ENCODE measurements at places on chromosomes 11 and 22.

DNA sequence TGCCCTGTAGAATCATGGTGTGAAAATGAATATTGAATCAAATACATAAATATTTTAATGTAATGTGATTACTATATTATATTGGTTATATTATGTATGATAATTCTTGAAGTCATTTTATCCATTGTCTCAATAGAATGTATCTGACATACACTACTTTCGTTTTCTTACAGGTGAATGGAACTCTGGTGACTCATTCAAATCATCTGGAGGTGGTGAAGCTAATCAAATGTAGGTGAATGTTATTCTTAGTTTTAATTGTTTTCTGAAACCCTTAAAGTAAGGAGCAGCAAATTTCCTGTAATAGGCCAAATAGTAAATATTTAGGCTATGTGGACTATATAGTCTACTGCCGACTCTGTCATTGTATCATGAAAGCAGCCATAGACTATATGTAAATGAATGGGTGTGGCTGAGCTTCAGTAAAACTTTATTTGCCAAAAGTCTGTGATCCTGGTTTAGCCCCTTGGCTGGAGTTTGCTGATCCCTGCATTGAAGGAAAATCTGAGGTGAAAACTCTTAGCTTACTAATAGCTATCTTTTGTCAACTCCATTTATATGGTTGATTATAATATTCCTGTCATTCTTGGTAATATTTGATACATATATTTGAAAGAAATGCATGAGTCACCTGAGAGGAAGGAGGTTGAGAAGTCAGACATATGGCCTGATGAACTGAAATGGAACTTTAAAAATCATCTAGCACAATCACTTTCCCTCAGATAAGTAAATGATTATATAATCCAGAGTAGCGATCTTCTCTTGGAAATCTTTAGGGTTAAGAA lies 87.2 kb upstream of the GRIK4 start:
- no peak for DNase-seq

DNA sequence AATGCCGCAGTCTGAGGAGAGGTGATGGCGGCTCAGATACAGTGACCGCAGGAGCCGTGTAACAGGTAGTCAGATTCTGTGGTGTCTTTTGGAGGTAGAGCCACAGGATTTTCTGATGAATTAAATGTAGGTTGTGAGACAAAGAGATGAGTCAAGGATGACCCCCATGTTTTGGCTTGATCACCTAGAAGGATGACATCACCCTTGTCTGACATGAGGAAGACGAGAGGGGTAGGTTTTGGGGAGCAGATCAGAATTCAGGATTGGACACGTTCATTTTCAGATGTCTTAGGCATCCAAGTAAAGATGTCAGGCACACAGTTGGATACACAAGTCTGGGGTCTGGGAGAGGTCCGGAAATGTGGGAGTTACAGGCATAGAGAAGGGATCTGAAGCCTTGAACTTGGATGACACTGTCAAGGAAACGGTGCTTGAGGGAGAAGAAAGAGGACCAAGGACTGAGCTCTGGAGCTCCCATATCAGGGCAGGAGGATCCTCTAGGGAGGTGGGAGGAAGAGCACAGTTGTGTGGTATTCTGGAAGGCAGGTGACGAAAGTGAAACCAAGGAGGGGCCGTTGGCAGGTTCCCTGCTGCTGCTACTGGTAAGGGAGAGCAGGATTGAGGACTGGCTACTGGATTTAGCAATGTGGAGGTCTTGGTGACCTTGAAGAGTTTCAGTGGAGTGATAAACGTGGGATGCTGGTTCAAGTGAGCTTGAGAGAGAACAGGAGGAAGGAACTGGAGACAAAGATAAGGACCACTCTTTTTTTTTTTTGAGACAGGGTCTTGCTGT lies 12.6 kb upstream of the GDPD5 start:
- DNase-seq, result no peak

DNA sequence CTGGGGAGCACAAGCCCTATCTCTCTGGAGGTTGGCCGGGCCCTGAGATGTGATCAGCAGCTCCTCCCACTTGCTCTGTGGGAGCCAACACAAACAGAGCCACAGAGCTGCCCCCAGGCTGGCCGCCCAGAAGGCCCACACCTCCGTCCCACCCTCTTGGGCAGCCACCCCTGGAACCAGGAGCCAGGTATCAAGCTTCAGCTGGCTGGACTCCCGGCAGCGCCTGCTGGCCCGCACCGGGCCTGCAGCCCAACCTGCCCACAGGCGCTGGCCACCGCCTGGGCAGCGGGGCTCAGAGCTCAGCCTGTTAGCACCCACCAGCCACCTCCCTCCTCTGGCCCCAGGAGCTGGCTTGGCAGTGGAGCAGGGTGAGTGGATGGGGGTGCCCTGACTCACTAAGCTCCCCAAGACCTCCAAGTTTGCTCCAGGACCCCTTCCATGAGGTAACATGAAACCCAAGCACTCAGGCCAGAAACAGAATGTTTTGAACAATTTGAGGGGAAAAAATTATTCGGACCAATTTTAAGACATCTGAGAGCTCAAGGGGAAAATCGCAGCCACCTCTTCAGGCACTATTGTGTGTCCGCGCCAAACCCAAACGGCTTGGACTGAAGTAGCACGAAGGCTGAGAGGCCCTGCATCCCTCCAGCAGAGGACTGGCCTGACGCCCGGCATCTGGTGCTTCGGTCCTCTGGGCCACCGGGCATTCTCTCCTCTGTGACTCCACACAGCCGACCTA lies 450.8 kb downstream of the SOX6 start:
- DNase-seq, result no peak

GRCh38 chr11:19055016-19055415 lies 5.5 kb downstream of the MRGPRX2 start:
- no peak for DNase-seq

- DNase-seq, result no peak
Observed at GRCh38 chr11:94100253-94100652, 28.4 kb upstream of the PANX1 start.

- no peak for DNase-seq
Observed at GRCh38 chr11:27720277-27720830, 20.1 kb upstream of the BDNF start.

DNA sequence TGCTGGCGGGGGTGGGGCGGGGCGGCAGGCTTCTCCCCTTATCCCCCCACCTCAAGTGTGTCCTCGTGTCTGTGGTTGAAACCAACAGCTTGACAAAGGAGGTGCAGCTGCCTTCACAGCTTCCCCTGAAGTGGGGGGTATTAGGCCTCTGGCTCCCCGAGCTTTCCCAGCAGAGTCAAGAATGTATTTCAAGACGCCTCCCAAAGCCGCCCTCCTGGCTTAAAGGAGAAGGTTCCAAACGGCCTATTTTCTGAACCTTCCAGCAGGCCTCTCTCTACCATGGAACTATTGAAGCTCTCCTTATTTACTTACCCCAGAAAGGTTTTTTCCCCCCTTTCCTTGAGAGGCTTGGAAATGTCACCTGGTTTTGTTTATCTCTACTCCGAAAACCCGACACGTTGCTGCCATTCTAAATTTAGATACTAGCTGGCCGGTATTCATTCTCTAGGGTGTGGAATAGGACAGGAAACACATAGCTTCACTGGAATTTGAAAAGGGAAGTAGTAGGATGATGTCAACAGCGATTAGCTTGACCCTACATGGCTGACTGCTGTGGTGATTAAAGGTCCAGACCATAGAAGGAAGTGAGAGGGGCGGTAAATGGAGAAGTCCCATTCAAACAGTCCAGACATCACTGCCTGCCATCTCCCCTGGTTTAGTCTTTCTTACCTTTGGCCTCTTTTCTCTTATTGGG lies 671 bp upstream of the PICALM start:
- DNase-seq, result no peak

DNA sequence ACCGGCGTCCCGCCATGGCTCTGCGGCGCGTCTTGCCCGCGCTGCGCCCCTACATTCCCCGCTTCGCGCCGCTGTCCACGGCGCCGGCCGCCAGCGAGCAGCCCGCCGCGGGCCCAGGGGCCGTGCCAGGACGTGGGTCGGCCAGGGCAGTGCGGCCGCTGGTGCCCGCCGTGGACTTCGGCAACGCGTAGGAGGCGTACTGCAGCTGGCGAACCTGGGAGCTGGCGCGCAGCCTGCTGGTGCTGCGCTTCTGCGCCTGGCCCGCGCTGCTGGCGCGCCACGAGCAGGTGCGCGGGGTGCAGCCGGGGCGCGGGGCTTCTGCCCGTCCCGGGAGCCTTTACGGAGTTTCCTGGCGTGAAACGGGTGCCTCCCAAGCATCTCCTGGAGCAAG lies 20.1 kb downstream of the DGCR6L start:
- DNase-seq, result no peak

DNA sequence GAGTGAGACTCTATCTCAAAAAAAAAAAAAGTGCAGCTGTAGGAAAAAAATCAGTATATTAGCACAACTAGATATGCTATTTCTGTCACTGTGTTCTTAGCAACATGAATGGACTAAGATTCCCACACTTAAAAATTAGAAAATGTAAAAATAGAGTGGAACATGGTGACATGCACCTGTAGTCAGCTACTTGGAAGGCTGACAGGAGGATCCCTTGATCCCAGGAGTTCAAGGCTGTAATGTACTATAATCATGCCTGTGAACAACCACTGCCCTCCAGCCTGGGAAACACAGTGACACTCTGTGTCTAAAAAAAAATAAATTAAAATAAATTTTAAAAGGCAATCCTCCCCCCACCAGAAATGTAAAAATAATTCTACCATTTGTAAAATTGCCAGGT lies 29.8 kb downstream of the PICALM start:
- no peak for DNase-seq

- no peak for DNase-seq
Observed at GRCh38 chr11:120144501-120144900, 6.6 kb upstream of the TRIM29 start.

GRCh38 chr22:22842085-22842484 lies 45.5 kb upstream of the IGLL5 start:
- DNase-seq, result no peak

DNA sequence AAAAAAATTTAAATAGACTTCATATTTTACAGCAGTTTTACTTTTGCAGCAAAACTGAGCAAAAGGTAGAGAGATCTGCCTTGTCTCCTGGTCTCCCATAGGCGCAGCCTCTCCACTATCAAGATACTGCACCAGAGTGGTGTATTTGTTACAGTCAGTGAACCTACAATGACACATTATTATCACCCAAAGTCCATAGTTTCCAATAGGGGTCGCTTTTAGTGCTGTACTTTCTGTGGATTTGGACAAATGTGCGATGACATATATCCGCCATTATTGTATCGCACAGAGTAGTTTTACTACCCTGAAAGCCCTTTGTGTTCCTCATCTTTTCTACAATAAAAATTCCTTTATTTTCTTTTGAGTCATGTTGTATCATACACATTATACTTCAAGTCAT lies 153.2 kb upstream of the CCDC179 start:
- no peak for DNase-seq
